ENCODE measurements at places on chromosomes 5 and 9.

- no peak for DNase-seq
Measured at GRCh38 chr5:35308421-35308820, 78.1 kb upstream of the PRLR start.

DNA sequence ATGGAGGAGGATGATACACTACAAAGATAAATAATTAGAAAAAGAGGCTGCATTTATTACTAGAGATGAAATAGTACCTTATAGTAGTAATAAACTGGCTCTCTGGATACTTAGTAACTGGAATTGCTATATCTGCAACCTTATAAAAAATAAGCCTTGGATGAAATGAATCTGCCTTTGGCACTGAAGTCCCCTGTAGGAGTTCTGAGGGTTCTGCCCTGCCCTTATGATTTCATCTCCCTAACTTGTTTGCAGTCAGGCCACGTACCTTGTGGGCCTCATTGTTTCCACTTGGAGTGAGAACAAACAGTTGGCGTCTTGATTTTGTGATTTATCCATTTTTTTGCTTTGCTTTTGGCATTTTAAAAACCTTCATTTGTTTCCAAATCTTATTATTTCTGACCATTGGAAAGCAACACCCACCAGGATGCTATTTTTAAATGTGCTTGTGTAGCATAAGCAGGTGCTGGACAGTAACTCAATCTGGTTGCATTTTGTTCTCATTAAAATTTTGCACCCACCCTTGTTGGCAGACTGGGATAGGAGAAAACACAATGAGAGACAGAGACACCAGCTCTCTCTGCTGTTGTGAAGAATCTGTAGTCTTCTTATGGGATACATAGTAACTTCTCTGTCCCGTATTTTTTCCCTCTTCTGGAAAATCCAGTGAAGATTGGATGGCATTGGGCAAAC, 518.9 kb upstream of the SGCD start:
- no peak for DNase-seq

GRCh38 chr9:9719373-9720112, 893.3 kb downstream of the PTPRD start:
- no peak for DNase-seq

DNA sequence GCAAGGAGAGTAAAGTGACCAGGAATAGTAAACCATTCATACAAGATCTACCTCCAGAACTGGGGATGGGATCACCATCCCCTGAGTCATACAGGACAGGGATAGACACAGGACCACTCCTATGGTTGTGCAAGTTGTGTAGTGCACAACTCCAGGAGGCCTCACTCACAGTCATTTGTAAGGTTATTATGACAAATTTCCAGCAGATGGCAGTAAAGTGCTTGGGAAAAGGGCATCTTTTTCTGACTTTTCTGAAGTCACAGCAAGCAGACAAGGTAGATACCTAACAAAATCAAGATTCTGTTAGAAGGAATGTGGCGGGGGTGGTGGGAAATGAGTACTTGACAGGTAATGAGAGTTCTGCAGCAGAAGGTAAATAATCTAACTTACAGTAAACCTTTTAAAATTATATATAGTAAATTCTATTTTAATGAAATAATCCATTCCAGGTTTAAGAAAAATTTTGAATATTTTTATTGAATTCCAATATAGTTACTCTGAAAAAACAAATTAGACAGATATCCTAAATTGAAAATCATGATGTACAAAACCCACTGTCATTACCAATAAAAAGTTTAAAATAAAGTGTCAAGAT, 16.7 kb upstream of the KIF27 start:
- no peak for DNase-seq

DNA sequence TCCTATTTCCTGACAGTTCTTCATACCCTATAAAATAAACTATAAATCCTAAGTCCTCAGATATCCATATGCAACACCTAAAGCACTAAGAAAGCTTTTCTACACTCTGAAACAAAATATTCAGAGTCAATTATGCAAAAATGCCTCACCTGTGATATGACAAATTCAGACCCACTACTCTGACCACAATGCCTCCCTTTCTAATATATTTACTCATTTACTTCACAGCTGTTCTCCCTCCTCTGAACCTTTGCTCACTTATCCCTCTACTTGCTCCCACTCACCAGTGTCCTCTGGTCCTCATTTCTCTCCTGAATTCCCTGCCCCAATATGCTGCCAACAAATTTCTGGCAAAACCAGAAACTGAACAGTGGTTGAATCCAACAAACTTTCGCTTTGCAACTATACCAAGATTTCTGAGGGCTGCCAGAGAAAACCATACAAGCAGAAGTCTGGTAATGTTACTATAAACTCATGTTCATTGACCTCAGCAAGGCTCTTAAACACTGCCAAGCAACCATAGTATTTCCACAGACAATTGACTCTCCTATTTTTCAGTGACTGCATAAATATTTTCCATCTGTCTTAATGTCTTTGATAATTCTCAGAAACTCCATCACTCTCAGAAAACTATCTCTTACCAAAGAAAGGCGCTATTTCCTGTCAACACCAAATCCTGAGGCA, 7.1 kb downstream of the CCNH start:
- DNase-seq: no peak

DNA sequence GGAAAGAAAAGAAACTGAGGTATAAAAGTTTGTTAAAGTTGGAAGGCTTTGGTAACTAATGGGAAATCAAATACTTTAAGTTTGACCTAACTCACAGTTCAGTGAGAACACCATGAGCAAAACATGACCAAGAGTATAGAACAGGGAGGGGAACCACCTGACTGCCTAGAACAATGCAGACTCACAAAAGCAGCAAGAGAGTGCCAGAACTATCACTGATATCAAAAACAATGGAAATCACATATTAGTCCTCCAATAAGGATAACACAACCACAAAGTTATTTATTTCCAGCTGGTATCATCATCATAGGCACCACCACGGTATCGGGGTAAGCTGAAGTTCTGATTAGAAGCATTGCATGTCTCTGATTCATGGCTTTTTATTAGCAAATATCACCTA, 77.5 kb downstream of the TRPM6 start:
- DNase-seq: no peak

DNA sequence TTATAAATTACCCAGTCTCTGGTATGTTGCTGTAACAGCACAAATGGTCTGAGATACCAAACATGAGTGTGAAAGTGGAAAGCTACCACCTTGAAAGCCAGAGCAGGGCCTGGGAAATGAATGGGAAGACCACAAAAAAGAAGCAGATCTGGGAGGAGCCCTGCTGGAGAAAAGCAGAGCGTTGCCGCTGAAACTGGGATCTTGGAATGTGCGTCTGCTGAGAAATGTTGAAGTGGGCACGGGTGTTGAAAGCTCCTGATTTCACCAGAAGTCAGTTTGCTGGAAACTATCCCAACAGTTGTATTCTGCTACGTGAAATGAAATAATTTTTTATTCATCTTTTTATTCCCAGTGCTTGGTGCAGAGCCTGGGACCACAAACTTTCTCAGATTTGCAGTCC, 40.0 kb downstream of the NUDT12 start:
- DNase-seq: no peak

- DNase-seq: no peak
Measured at GRCh38 chr5:25669645-25670401, 1025.0 kb upstream of the CDH10 start.

- no peak for DNase-seq
Measured at GRCh38 chr9:6552033-6552432, 93.5 kb downstream of the GLDC start.

DNA sequence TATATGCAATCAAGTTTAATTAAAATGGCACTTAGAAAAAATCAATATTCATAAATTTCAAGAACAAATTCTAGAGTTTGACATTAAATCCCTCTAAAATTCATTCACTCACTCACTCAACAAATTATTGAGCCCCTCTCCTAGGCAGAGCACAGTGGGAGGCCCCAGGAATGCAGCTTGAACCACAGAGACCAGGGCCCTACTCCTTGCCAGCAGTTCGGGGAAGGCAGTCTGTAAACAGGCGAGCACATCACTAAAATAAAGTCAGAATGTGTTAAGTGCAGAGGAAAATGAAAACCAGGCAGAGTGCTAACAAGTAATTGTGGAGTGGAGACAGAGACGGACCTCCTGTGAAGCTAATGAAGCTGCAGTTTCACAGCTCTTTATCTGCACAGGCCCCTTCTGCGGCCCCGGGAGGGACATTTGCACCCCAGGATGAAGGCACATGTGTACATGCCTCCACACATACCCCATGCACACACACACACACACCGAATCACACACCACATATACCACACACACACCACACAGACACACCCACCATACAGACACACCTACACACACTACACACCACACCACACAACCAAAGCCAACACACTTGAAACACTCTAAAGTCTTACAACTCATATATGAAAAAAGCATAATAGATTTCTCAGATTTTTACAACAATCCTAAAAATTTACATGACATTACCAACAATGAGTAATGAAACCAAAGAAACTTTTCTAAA, 40.5 kb downstream of the BHMT start:
- DNase-seq: no peak

DNA sequence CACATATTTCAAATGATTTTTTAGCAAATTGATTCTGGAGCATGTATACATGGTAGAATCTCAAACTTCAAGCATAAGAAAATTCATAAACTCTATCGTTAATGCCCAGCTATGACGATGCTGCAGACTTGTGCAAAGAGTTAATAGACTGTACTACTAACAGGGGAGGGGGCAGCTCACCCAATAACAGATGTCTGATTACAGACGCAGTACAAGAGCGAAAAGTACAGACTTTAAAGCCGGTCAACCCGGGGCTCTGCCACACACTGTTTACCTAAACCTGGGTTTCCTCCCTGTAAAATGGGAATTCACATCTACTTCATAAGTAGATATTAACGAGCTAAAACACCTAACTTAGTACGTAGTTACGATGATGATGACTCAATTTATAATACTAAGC, 651 bp downstream of the TRIM23 start:
- DNase-seq: no peak

GRCh38 chr5:17216176-17216973, 1.1 kb upstream of the BASP1 start:
- DNase-seq: peak; percentile 74
